Mammary epithelial cell (primary cell): ENCODE measurements at places on chromosomes 4 and X. TPM values are rescaled to one million over a fixed set of nuclear protein-coding genes. Genes with fewer than 3 reads are reported as not detected.

The PRRG3 gene
- not detected for polyA plus RNA-seq

The ADGRG4 gene
- polyA plus RNA-seq: not detected

The NWD2 gene
- polyA plus RNA-seq: not detected

The VCX gene
- not detected for polyA plus RNA-seq

The SFRP2 gene
- 0.02 TPM for polyA plus RNA-seq

The SMIM31 gene
- not detected for polyA plus RNA-seq

The PROM1 gene
- polyA plus RNA-seq: 0.10 TPM

The FAT4 gene
- polyA plus RNA-seq: 0.42 TPM

The PNMA6F gene
- polyA plus RNA-seq: not detected

The SORCS2 gene
- polyA plus RNA-seq: 0.91 TPM

The NAA10 gene
- polyA plus RNA-seq: 193 TPM

The TBX22 gene
- polyA plus RNA-seq: not detected

GRCh38 chrX:8204169-8204935 is 33.3 kb upstream of the VCX2 start:
- DNase-seq: peak; percentile 6

DNA sequence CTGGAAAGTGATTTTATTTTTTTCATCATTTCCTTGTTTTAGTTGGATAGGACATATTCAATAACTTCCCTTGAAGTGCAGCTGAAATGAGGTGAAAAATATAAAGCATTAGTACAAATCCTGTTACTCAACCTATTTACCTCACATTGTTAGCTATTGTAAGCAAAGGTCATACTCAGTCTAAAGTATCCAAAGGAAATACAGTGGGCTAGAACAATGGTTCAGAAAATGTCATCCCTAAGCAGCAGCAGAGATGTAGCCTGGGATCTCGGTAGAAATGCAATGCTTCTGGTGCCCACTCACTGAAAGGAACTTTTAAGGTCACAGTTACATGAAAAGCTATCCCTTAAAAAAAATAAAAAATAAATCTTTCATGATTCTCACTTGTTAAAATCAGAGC is 300.6 kb downstream of the PPP4R3C start:
- DNase-seq: no peak

- peak; percentile 41 for DNase-seq
Measured at GRCh38 chr4:23324021-23324690, 565.7 kb downstream of the PPARGC1A start.

DNA sequence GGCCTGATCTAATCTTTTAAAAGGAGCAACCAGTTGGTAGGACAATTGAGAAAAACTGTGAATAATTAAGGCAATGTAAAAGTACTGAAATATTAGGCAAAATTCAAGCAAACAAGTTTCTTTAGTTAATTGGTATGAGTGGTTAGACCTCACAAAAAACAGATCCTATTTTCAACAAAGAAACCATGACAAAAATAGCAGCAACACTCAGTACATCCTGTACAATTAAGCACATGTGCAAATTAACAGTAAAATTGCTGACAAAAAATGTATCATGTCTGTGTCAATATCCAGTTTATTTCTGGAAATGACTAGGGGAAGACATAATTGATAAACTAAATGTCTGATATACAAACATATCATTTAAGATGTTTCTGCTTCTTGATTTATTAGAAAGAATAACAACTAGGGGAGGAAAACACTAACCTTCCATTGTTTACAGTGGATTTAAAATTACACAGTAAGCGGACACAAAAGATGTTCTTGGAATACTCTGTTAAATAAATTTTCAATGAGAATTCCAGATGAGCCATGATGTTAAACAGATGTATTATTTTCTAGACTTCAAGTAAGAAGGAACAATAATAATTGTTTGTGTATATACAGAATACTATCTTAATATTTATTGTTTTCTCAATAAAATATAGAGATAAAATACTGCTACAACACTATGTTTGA is 638.9 kb downstream of the SPRY1 start:
- no peak for DNase-seq

DNA sequence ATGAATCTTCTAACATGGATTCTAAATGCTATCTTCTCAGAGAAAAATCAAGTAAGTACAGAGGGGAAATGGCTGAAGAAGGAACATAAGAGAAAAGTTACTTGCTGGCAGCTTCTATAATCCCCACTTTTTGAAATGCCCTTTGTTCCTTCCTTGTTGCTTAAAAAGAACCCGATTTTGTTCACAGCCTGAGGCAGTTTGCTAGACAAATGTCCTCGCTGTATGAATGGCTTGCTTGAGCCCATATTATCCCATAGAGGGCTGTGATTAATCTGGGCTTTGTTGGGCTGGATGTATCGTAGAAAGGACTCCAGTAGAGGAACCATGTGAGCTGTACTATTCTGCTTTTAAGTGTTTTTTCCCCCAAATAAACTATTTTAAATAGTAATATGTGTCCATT is 134.3 kb upstream of the FGF13 start:
- no peak for DNase-seq

DNA sequence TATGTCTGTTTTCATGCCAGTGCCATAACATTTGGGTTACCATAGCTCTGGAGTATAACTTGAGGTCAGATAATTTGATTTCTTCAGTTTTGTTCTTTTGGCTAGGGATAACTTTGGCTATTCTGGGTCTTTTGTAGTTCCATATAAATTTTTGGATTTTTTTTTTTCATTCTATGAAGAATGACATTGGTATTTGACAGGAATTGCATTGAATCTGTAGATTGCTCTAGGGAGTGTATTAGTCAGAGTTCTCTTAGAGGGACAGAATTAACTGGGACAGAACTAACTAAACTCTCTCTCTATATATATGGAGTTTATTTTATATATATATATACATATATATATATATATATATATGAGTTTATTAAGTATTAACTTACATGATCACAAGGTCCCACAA is 32.2 kb upstream of the SLIT2 start:
- DNase-seq: no peak

DNA sequence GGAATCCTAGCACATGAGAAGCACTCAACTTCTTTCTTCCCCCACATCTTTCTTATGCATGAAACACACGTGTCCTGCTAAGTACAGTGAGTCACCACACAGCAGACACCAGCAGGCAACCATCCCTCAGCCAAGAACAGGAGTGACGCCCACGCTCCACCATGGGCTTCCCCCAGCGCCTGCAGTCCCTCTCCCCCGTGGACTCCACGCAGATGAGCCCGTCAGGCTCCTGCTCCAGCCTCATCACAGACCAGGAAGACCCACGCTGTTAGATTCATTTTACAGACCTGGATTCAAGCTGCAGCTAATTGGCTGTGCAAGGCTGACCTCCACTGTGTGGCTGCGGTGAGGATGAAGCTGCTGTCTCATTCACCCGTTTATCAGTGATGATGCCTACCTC is 16.7 kb downstream of the HMX1 start:
- DNase-seq: no peak

DNA sequence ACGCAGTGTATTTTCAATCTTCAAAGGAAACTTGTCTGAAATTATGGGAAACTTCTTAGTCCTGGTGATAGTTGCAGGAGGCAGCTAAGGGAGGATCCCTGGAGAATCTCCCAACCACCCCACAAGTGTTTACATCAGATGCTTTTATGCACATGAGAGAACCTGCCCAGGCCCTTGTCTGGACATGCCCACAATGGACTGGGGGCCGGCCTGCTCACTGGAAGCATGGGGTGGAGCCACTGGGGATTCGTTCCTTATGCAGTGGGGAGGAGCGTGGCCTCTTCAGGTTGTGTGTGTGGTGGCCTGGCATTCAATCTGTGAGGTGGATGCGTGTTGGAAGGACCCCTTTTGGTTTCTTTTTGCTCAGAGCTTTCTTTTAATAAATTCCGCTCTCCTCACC is 398.7 kb upstream of the PPP1R2C start:
- DNase-seq: peak; percentile 19

- peak; percentile 74 for DNase-seq
Measured at GRCh38 chrX:32871636-32872035, 339.7 kb downstream of the DMD start.

DNA sequence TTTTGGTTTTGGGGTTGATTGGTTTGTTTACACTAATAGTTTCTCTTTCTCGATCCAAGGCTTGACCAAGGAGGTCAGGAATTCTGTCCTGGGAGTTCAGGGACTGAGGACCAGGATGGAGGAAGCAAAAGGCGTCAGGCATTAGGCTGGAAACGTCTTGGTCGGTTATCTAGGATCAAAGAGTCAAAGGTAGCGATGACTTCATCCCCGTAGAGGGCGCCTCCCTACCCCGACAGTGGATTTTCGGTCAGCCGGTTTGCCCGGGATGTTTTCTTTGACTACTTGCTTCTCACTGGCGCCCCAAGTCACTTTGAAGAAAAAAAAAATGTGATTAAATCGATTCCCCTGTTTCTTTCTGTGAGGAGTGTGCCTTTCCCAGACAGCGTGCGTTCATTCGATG is 980 bp upstream of the FHDC1 start:
- no peak for DNase-seq

DNA sequence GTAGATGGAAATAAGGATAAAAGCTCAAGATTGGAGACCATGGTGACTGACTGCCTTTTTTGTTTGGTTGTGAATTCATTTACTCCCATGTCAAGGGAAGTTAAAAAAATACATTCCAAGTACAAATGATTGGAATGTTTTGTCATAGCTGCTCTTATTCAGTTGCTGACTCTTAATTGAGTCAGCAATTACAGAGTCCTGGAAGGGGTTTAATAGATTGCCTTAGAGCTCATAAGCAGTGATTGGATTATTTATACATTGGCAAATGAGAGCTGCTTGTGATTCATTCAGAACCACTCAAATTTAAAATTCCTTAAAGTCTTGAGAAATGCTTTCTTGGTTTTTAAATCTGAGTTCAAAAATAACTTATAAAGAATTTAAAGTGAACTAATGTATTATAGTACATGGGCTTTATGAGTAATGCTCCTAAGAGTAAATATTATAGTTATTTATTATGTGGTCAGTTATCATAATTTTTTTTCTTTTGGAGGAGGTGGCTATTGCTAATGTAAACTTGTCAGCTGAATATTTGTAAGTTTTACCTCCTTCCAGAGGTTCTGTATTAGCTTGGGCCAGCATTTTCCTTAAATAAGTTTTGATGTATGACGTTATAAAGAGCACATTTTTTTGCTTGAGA is 13.6 kb downstream of the JADE1 start:
- peak; percentile 83 for DNase-seq

- no peak for DNase-seq
Measured at GRCh38 chr4:125231661-125232060, 83.1 kb upstream of the FAT4 start.

GRCh38 chrX:109830704-109831206 is 97.7 kb upstream of the ACSL4 start:
- DNase-seq: no peak

DNA sequence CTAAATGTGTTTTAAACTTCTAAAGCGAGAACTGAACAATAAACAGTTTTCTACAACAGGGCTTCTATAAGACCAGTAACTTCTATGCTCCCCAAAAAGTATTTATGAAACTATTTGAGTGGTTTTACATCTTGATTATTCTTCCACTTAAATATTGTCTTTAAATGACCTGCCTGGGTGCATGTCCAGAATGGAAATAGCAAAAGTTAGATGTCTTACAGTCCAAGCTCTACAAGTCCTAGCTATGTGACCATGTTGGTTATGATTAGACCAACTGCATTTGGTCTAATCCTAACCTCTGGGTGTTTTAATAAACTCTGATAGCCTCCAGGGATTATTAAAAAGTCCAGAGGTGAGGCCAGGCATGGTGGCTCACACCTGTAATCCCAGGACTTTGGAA is 79.0 kb upstream of the ATXN3L start:
- DNase-seq: no peak

- DNase-seq: no peak
Measured at GRCh38 chr4:36269533-36270173, 11.8 kb upstream of the DTHD1 start.

- no peak for DNase-seq
Measured at GRCh38 chr4:32562010-32562409, 1841.8 kb downstream of the PCDH7 start.

DNA sequence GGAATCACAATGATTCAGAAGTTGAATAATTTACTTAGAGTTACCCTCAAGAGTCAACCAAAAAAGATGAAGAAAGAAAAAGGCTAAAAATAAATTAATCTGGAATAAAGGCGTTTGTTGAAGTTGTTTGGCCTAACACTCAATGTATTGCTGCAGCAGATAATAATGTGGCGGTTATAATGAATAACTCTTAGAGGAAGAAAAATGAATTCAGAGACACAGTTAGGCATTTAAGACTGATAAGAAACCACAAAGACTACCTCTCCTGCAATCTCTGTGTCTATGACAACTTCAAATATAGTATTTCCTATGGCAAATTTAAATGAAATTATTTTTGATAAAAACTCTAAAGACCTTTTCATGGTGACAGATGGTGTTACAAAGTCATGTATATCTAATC is 1369.1 kb upstream of the AGA start:
- DNase-seq: no peak

- no peak for DNase-seq
Measured at GRCh38 chrX:71919886-71920285, 9.2 kb downstream of the NHSL2 start.

DNA sequence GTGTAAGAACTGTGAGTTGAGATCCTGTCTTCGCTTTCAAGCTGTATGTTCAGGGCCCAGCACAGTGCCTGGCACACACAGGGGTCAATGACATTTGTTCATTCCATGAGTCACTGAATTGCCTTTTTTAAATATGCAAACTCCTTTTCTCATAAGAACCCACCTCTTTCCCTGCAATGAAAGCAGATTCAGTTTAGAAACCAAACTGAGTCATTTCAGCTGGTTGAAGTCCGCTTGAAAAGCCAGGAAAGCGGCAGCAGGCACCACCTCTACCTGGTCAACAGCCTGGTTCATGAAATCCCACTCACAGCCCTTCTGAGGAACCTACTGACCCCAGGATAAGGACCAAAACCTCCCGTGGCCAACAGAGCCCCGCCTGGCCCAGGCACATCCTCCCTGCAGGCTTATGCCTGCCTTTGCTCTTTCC is 4.5 kb upstream of the C1QTNF7 start:
- no peak for DNase-seq

DNA sequence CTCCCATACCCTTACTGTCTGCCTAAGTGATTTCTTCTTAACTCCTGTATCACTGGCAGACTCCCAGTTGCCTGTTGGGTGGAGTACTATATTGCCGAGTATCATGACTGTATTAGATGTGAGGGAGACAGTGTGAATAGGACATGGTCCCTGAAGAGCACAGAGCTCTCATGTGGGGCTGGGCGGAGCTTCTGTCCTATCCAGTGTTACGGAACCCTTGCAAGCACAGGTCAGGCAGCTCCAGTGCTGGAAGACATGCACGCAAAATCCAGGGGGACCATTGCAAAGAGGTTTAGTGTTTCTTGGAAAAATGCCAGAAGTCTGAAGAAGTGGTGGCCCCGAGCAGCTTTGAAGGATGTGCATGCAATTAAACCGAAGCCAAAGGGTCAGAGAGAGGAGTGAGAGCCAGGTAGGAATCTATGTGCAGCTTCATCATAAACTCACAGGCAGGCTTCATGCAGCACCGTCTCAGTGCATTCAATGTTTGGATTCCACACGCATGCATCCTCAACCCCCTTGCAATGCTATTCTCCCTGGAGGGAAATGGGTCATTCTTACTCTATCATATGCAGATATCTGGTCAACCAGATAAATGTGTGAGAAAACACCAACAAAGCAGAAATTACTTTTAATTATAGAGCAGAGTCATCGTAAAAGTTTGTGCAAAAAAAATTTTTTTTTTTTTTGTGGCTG is 49.7 kb upstream of the DHRSX start:
- DNase-seq: no peak
